Right atrium auricular region (tissue), 2 donors: ENCODE measurements at places on chromosomes 4 and X. TPM values are rescaled to one million over a fixed set of nuclear protein-coding genes. Genes with fewer than 3 reads are reported as not detected.
A peak's percentile ranks its signal among the peaks of the same experiment; 100 is the strongest.

GRCh38 chr4:183755596-183755995 is 96.5 kb downstream of the TRAPPC11 start:
- no peak overlapping the region for H3K4me3 ChIP-seq
- no peak for DNase-seq
- H3K27me3 ChIP-seq = no peaks in the 10 kb centered on the region
- no peak overlapping the region for H3K27ac ChIP-seq

DNA sequence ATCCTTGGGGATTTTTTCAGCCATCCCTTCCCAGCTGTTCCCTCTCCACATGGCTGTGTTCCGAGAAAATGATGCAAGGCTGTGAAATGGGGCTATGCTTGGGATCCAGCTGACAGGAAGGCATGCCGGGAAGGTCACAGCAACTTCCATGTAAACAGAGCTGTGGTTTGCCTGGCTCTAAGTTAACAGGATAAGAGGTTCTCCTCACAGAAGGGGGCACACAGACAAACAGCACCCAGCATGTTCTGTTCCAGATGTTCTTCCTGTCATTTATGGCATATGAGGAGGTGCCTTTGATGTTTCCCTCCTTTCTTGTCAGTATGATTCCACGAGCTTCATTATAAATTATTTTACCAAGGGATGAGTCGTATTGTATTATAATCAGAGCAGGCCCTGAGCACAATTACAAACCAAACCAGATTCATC is 220.7 kb downstream of the ANTXR2 start:
- H3K36me3 ChIP-seq = no peaks in the 10 kb centered on the region
- no peak overlapping the region for H3K4me3 ChIP-seq
- no peaks in the 10 kb centered on the region for H3K4me1 ChIP-seq
- DNase-seq = no peak
- H3K27ac ChIP-seq = no peak overlapping the region

DNA sequence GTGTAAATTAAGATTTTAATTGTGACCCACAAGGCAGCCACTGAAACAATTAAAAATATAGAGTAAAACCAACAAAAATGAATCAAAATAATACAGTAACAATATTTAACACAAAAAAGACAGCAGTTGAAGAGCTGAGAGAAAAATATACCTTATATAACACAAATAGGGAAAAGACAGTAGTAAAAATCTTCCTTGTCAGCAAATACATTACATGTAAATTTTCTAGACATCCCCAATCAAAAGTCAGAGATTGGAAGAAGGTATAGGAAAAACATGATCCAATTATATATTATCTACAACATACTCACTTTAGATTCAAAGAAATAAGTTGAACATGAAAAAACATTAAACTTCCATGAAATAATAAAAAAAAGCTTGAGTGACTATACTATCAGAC is 330.8 kb downstream of the UBE2NL start:
- DNase-seq = no peak
- no peaks in the 10 kb centered on the region for H3K4me1 ChIP-seq
- H3K27me3 ChIP-seq = no peaks in the 10 kb centered on the region
- H3K36me3 ChIP-seq = no peaks in the 10 kb centered on the region

GRCh38 chrX:18757956-18758932 is 50.8 kb downstream of the PPEF1 start:
- no peak for DNase-seq
- H3K4me3 ChIP-seq = no peak overlapping the region
- no peaks in the 10 kb centered on the region for H3K4me1 ChIP-seq
- no peak overlapping the region for H3K27ac ChIP-seq
- H3K27me3 ChIP-seq = no peaks in the 10 kb centered on the region
- no peaks in the 10 kb centered on the region for H3K36me3 ChIP-seq

CYSLTR1 gene
- 0.96 TPM for total RNA-seq

POU3F4 gene
- not detected for total RNA-seq

UGT8 gene
- 0.11 TPM for total RNA-seq

MAGEB3 gene
- not detected for total RNA-seq

- DNase-seq = no peak
- no peak overlapping the region for H3K4me3 ChIP-seq
- no peak overlapping the region for H3K27ac ChIP-seq
- H3K36me3 ChIP-seq = no peaks in the 10 kb centered on the region
- H3K27me3 ChIP-seq = no peaks in the 10 kb centered on the region
Observed at GRCh38 chr4:141350122-141350905, 129.6 kb downstream of the ZNF330 start.

DNA sequence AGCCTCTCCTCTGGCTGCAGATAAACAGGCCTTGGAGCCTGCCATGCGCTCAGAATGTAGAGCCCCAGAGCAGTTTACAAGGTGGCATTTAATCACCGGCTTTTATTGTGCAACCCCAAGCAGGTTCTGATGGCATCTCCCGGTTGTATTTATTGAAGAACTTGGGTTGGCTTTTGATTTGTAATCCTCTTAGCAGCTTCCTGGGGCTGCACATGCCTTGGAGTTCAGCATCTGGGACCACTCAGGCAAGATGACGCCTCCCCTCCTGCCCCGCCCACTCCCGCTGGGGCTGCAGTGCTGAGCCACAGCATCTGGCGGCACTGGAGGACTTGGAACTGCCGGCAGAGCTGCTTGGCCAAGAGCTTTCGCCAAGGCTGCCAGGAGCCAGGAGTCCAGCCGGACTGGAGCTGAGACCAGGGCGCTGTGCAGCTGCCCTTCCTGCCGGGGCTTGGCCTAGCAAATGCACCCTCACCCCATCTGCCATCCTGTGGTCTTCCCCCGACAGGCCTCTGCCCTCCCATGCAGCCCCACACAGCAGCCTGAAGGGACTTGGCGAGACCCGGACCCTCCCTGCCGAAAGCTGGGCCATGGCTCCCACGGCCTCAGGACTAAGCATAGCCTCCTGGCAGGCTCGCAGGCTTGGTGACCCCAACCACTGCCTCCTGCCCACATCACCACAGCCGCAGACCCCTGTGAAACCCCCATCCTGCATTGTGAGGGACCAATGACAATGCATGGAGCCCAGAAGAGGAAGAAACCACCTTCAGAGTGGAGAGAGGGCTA is 5.4 kb downstream of the HTRA3 start:
- H3K36me3 ChIP-seq = no peaks in the 10 kb centered on the region
- H3K4me3 ChIP-seq = no peak overlapping the region
- peak; percentile 91 for DNase-seq
- peak overlapping the region; percentile 53 for H3K27ac ChIP-seq

DNA sequence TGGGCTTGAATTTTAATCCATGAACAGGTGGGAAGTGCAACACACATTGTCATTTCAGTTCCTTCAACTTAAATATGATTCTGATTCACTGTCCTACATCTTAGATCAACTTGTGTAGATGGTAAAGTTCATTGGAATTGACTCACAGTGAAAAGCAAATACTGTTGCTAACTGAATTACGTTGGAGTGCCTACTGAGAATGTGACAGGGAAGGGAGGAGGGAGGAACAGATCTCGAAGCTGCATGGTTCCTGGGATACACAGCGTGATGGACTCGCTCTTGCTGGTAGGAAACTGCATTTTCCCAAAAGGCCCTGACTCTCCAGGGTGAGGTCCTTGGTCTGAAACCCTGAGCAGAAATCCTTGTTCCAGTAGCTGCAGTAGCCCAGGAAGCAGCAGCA is 284.2 kb downstream of the USP46 start:
- no peaks in the 10 kb centered on the region for H3K27me3 ChIP-seq
- no peaks in the 10 kb centered on the region for H3K36me3 ChIP-seq
- no peak overlapping the region for H3K4me3 ChIP-seq
- no peak overlapping the region for H3K27ac ChIP-seq
- no peak for DNase-seq

TLR3 gene
- 3.5 TPM for total RNA-seq

GRCh38 chrX:132483488-132483887 is 5.3 kb downstream of the MBNL3 start:
- H3K4me3 ChIP-seq = no peak overlapping the region
- H3K4me1 ChIP-seq = no peaks in the 10 kb centered on the region
- DNase-seq = no peak
- no peak overlapping the region for H3K27ac ChIP-seq
- no peaks in the 10 kb centered on the region for H3K36me3 ChIP-seq

DNA sequence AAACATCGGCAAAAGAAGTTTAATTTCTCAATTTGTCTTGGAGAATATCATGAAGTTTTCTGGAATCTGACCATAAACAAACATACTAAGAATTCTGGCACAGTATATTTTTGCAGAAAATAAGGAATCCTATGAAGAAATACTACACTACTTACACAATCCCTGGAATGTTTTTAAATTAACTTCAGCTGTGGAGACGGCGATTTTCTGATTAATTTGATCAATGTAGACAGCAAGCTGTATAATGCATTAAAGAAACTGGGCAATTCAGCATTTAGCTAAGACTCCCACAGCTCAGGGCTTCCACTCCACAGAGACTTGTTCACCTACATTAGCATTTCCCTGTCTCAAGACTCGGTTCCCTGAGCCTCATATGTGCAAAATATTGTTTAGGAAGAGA is 12.2 kb downstream of the EGFL6 start:
- DNase-seq = no peak
- H3K4me1 ChIP-seq = no peaks in the 10 kb centered on the region
- no peaks in the 10 kb centered on the region for H3K27me3 ChIP-seq
- no peak overlapping the region for H3K4me3 ChIP-seq
